ENCODE measurements at places on chromosomes 1 and 21. TPM values are rescaled to one million over a fixed set of nuclear protein-coding genes. Genes with fewer than 3 reads are reported as not detected.

Gene NCF2
- 8.7 TPM for total RNA-seq

Gene SPRR3
- not detected for total RNA-seq

Gene SMIM1
- 4.2 TPM for total RNA-seq

Gene FAM43B
- total RNA-seq, result not detected

Gene ORC1
- 57.9 TPM for total RNA-seq

Gene HOOK1
- total RNA-seq, result 15.2 TPM

Gene CA6
- total RNA-seq, result 0.27 TPM

Gene ELAVL4
- total RNA-seq, result not detected

Gene NUDT4B
- total RNA-seq, result 0.46 TPM

Gene HTR1D
- total RNA-seq, result not detected

Gene DHX9
- 244 TPM for total RNA-seq

Gene BMP8B
- total RNA-seq, result 0.21 TPM

Gene ZNF683
- not detected for total RNA-seq

GRCh38 chr1:59125676-59126320 is 171.1 kb upstream of the FGGY start:
- DNase-seq, result peak; percentile 22

GRCh38 chr21:37264808-37265207 is 2.3 kb downstream of the VPS26C start:
- no peak for DNase-seq

GRCh38 chr1:47578721-47579419 is 141.0 kb downstream of the FOXD2 start:
- DNase-seq, result no peak

- no peak for DNase-seq
These were observed 24.9 kb downstream of the KIF26B start for GRCh38 chr1:245179706-245180105.

GRCh38 chr1:175204330-175204729 is 11.8 kb upstream of the KIAA0040 start:
- peak; percentile 61 for DNase-seq

- DNase-seq, result no peak
These were observed 316.0 kb upstream of the VAMP3 start for GRCh38 chr1:7454895-7455784.

DNA sequence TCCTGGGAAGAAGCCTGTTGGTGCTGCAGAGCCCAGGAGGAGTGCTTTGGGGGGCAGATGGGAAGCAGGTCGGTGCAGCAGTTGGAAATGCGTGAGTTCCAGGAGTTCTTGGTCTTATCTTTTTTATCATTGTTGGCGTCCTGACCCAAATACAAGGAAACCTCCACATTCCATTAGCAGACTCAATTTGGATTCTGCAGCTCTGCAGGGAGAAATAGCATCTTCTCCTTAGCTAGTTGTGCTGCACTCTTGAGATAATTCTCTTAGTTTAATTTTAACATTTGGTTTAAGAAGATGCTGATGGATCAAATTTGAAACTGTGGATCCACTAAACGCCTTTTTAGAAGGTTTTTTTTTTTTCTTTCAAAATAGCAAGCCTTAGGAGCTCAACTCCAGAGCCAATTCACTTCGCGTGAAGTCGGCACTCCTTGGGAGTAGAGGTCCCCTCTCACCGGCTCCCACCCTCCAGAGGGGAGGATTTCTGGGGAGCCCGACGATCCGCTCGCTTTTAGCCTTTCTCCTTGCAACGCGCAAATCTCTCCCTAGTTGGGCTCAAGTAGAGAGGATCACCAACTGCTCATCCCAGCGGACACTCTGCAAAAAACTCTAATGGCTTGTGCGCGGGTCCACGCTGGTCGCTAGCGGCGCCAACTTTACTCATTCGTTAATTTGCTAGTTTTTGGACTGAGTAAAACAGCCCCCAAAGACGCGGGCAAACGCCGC is 1.3 kb downstream of the PLD5 start:
- DNase-seq, result no peak

DNA sequence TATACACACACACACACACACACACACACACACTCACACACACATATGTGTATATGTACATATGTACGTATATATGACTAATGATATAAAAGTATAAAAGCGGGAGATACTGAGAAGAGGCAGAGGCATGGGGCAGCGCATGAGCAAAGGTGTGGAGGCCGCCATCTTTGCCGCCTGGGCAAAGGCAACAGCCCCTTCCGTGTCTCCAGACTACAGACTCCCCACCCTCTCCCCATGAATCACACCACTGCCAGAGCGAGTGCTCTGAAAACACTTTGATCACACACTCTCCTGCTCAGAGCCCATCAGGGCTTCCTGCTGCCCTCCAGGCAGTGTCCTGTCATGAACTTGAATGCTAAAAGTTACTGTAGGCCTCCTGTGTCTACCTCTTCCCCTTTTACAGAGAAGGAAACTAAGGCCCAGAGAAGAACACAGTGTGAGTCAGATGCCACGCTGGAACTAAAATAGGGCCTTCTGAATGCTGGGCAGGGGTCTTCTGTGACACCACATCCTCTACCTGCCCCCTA is 54.7 kb upstream of the SSBP3 start:
- no peak for DNase-seq

DNA sequence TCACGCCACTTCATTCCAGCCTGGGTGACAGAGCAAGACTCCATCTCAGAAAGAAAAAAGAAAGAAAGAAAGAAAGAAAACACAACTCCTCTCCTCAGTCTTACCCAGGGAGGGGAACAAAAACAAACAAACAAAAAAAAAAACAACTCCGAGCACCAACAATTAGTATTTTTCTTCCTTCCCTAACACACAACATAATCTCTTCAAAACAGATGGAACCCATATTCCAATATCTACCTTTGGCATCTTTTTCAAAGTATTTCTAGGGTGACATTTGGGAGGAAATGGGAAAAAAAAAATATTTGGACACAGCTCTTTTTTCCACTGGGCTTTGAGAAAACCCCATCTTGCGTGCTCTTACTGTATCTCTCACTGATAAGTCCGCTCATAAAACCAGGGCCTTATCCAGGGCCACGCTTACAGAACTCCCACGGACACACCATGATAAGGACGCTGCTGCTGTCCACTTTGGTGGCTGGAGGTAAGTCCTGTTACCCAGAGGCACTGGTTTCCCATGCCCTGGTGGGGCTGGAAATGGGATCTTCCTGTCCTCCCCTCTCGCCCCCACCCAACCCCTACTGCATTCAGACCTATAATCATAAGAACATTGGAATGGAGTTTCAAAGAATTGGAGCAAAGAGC is at the start of gene CELA2A:
TSS of gene CELA2A (plus strand) at position 420 of the 642 bp plus-strand sequence. CDS start at position 442, 22 bp downstream.
- DNase-seq, result no peak

DNA sequence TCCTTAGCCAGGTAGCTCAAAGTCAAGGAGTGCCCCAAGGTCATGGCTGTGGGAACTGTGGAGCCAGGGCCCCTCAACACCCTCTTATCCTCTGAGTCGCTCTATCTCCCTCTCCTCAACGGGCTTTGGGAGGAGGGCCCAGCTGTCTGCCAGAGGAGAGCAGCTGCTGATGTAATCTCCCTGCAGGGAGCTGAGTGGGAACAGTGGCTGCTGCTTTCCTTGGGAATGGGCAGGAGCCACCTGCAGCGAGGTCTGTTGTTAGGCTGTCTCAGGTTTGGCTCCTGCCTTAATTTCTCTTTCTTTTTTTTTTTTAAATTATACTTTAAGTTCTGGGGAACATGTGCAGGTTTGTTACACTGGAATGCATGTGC is 58.8 kb upstream of the MAP1LC3C start:
- DNase-seq, result no peak

GRCh38 chr1:209556162-209556690 is 27.3 kb upstream of the CAMK1G start:
- DNase-seq, result no peak

DNA sequence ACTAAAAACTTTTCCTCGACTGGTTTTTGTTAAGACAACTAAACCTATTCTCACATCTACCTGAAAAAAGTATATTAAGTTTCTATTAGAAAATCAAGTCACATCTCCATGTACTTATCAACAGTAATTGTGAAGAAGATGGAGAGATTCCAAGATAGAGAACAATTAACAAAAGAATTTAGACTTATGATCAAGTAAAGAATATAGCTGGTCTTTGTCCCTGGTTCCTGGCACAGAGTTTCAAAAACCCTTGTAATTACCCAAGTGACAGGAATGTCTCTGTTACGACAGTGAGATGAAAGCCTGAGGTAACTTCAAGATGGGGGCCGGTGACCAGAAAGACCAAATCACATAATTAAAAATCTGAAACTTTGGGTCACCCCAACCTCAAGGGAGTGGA is 91.6 kb downstream of the ASH1L start:
- no peak for DNase-seq

GRCh38 chr1:235013512-235013911 is 115.1 kb downstream of the TOMM20 start:
- DNase-seq, result no peak

GRCh38 chr1:74508449-74508848 is 4.0 kb downstream of the LRRC53 start:
- DNase-seq, result no peak

- DNase-seq, result peak; percentile 5
These were observed 344.5 kb downstream of the PDE4B start for GRCh38 chr1:66137235-66137634.

DNA sequence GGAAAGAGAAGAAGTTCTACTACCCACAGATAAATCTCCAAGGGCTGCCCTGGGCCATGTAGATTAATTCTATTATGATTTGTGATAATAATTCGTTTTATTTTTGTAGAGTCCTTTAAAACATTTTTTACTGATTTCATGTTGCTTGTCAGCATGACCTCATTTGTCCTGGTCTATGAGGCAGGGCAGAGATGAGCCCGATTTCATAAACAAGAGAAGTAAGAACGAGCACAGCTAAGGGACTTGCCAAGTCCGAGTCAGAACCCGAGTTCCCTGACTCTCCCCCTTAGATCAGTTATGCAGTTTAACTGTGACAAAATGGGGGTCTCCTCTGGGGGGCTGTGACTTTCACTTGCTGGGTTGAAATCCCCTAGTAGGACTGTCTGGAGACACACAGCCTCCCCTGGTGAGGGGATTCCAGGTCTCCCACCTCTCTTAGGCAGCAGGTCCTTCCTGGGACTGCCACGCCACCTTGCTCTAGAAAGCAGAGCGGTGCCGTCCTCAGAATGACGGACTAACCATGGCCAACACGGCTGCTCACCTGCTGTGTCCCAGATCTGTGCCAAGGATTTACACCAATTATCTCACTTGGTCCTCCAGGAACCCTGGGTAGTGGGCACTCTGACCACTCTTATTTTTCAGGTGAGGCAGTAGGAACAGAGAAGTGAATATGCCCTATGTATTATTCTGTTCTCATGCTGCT is 31.0 kb upstream of the SOX13 start:
- DNase-seq, result no peak

DNA sequence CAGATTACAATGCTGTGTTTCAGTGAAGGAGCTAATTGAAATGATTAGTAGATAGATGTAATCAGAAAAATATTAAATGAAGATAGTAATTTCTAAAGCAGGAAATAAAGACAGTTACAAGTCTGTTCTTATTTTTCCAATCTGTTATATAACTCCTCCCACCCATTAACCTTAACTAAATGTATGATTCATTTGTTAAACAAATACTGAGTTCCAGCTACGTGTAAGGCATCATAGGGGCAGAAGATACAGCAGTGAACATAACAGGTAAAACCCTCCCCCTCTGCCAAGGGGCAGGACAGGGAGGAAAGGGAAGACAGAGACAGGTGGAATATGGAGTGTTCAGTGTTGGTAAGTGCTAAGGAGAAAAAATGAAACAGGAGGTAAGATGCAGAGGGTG is at the start of gene FAM177B:
TSS of gene FAM177B (plus strand) at position 231 of the 400 bp plus-strand sequence. CDS start 9,344 bp downstream, outside the sequence.
- no peak for DNase-seq

DNA sequence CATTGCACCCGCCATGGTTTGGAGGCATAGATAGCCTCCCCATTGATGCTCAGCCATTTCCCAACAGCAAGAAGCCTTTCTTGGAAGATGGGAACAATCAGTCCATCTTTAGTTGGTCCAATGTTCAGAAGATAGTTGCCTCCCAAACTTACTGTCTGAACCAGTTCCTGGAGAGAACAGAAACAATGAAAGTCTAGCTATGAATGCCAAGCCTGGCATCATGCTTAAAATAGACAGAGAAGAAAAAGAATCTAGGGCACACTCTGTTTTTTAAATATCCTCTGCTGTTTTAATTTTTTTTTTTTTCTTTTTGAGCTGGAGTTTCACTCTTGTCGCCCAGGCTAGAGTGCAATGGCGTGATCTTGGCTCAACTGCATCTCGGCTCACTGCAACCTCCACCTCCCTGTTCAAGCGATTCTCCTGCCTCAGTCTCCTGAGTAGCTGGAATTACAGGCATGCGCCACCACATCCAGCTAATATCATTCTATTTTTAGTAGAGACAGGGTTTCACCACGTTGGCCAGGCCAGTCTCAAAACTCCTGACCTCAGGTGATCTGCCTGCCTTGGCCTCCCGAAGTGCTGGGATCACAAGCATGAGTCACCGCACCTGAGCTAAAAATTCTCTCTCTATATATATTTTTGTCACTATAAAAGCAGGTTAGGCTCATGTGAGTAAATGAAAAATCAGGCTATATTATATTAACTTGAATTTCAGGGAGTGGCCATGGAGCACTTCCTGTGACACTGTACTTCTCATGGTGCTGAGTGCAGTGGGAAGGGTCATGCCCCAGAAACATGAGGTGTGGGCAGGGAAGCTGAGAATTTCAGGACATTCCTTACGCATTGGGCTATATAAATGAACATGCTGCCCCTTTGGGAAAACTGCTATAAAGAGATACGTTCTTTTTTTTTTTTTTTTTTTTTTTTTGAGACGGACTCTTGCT is 19.1 kb downstream of the FUCA1 start:
- DNase-seq, result no peak

DNA sequence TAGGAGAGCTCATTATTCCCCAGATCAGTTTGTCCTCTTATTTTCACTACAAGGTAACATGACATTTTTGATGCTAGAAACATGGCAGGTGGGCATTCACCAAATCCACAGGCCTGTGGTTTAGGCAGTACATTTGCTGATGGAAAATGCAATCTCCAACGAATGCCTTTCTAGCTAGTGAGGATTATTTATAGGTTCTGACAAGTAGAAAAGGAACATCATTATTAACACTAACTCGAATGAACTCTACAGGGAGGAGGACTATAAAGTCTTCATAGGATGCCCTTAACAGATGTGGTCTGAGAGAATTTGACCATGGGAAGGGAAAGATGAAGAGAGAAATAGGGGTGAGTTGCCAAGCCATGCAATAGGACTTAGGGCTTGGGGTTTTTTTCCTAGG is 71.5 kb upstream of the BCL10 start:
- no peak for DNase-seq

GRCh38 chr1:66012106-66012784 is 219.6 kb downstream of the PDE4B start:
- no peak for DNase-seq
